ENCODE measurements at places on chromosomes 5 and 9.

GRCh38 chr5:10536931-10537579 lies 26.8 kb upstream of the ANKRD33B start:
- no peak for DNase-seq

DNA sequence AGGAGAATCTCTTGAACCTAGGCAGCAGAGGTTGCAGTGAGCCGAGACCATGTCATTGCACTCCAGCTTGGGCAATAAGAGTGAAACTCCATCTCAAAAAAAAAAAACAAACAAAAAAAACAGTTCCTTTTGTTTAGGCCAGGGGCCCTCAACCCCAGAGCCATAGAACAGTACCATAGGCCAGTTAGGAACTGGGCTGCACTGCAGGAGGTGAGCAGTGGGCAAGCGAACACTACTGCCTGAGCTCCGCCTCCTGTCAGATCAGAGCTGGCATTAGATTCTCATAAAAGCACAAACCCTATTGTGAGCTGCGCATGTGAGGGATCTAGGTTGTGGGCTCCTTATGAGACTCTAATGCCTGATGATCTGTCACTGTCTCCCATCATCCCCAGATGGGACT lies 49.1 kb upstream of the SUB1 start:
- DNase-seq = no peak

DNA sequence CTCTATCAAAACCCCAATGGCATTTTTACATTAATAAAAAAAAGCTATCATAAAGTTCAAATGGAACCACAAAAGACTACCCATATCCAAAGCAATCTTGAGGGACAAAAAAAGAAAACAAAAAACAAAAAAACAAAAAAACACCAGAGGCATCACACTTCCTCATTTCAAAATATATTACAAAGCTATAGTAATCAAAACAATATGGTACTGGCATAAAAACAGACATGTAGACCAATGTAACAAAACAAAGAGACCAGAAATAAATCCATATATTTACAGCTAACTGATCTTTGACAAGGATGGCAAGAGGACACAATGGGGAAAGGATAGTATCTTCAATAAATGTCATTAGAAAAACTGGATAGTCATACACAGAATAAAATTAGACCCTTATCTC lies 245.1 kb upstream of the MSX2 start:
- DNase-seq = no peak

- DNase-seq = no peak
Measured at GRCh38 chr9:86406366-86406765, 52.2 kb upstream of the TUT7 start.

DNA sequence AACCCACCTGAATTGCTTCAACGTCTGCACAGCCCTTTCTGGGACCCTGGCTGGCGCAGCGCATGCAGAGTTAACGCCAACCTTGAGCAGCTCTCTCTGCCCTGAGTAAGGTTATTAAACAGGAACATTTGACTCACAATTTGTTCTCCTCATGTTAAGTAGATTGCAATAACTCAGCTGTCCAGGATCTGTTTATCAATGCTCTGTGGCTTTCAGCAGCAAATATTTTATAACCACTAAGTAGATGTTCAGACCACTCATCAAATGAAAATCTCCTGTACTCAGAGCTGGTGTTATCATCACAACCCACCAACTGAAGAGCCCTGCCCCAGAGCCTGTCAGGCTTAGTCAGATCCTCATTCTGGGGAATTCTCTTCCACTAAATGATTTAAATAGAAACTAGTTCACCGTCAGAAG lies 403.0 kb downstream of the ZNF608 start:
- no peak for DNase-seq

DNA sequence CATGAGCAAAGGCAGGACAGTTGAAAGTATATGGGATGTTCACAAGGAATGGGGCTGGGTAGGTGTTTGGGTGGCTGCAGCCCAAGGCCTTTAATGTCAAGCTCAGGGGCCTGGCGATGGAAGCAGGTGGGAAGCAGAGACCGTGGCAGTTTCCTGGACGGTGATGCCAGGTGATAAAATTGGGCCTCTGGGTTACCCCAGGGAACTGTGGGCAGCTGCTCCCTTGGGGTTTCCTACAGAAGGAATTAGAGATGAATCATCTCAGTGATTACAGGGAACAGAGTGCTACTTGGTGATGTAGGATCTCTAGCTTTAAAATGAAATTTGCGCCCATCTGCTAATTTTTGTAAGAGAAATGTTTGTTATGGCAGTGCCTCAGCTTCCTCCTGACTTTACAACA lies 39.2 kb downstream of the TSTD2 start:
- no peak for DNase-seq

Data from stimulated activated CD8-positive, alpha-beta memory T cell treated with anti-CD3 and anti-CD28 coated beads, Interleukin-15, amount 100 ng/mL, for 48 hours (primary cell).